ENCODE measurements at places on chromosomes 2 and 18. TPM values are rescaled to one million over a fixed set of nuclear protein-coding genes. Genes with fewer than 3 reads are reported as not detected.

DNA sequence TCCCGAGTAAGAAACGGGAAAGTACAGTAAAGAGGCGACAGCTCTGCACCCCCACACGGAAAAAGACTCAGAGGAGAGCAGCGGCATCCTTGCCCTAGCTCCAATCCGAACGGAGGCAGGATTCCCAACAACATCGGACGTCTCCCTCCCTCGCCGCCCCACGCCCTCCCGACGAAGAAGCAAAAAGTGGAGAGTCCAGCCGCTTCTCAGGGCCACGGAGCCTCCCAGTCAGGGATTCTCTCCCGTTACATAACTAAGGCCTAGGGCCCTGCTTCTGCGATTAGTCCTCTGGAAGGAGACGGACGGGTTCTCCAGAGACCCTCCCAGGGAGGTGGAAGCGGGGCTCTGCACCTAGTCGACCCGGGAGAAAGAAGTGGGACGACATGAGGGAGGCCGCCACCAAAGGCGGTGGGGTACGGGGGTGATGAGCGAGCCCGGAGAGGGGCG is 587 bp downstream of the SUMO1 start:
- DNase-seq: peak; percentile 55

Gene ALLC
- polyA plus RNA-seq: 0.06 TPM

GRCh38 chr18:63255435-63255834 is 64.1 kb downstream of the BCL2 start:
- DNase-seq: no peak

Gene ZAP70
- polyA plus RNA-seq: 8.3 TPM

Gene PRKD3
- 6.4 TPM for polyA plus RNA-seq

- DNase-seq: no peak
Observed at GRCh38 chr2:62724106-62724505, 18.6 kb downstream of the EHBP1 start.

Gene REG3G
- polyA plus RNA-seq: 0.13 TPM

Gene SLC66A2
- polyA plus RNA-seq: 71.8 TPM

GRCh38 chr2:127398239-127398590 is 10.4 kb upstream of the MAP3K2 start:
- DNase-seq: peak; percentile 64

GRCh38 chr2:76512201-76512820 is 801.6 kb upstream of the GCFC2 start:
- DNase-seq: no peak

- DNase-seq: no peak
Observed at GRCh38 chr2:134433469-134433868, 179.6 kb downstream of the MGAT5 start.

Gene FBXO41
- polyA plus RNA-seq: 2.4 TPM

DNA sequence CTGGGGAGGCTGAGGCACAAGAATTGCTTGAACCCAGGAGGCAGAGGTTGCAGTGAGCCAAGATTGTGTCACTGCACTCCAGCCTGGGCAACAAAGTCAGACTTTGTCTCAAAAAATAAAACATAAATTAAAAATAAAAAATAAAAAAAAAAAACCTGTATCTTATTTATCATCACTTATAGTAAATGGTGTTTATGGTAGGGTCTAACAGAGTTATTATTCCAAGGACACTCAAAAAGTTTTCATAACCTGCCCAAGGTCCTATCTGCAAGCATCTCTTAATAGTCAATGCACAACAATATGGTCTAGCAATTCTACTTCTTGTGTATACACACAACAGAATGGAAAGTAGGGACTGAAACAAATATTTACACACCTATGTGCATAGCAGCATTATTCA is 47.3 kb upstream of the MYCN start:
- no peak for DNase-seq

- no peak for DNase-seq
Observed at GRCh38 chr2:198042189-198042588, 237.8 kb downstream of the PLCL1 start.

Gene RPL31
- 3,995 TPM for polyA plus RNA-seq

Gene FKBP1B
- 19.0 TPM for polyA plus RNA-seq

- DNase-seq: no peak
Observed at GRCh38 chr2:209938906-209939305, 63.5 kb upstream of the RPE start.

- DNase-seq: peak; percentile 20
Observed at GRCh38 chr2:199131136-199131655, 326.5 kb downstream of the SATB2 start.

Gene RNF25
- 34.4 TPM for polyA plus RNA-seq

GRCh38 chr18:9890957-9891356 is 5.2 kb downstream of the TXNDC2 start:
- no peak for DNase-seq

DNA sequence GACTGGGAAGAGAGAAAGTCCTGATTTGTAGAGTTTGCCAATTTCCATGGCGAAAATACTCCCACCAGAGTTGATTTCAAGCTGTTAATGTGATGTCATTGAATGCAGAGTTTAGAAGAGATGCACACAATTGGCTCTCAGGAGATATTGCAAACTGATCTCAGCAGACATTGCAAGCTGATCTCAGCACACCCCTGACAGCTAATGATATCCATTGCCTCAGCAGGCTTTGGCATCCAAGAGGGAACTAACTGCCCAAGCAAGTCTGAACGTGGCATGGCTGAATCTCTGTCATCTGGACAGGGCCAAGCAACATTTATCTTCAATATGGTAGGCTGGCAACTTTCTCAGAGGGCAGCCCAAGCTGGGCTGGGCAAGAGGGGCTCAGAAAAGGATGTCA is 78.4 kb upstream of the CYP1B1 start:
- DNase-seq: no peak

GRCh38 chr2:5444854-5445253 is 247.3 kb upstream of the SOX11 start:
- no peak for DNase-seq

DNA sequence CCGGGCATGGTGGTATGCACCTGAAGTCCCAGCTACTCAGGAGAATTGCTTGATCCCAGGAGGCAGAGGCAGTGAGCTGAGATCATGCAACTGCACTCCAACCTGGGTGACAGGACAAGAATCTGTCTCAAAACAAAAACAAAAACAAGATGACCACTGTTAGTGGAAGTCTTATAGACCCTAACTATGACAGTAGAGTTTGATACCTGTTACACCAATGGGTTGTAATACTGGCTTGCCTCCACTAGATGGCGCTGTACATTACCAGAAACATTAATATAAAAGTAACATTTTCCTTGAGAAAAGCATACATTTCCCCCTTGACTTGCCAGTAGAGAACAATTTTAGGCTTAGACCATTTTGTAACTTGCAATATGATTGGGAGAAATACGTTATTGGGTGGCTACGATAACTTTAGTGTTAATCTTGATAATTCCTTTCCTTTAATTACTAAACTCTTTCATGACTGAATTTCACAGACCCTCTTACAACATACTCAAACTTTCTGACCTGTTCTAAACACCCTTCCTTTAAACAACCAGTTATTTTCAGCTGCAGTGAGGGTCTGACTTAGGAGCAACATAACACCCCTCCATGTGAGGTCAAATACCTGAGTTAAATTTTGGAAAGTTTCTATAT is 19.5 kb downstream of the SLC25A52 start:
- no peak for DNase-seq

DNA sequence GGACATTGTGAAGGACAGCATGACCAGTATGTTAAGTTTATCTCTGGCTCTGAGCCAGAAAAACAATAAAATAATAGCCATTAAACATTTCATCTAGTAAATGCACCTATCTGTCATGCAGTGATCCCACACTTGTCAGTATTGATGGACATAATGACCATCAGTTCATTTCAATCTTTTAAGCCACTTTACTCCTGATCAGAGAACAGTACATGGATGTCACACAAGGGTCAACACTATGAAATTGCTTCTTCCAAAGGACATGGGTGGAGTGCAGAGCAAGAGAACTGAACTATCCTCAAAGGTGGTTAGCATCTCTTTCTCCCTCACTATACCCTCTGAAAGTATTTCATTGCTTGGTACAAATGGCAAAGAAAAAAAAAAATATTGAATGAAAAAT is 816.0 kb upstream of the GYPC start:
- DNase-seq: no peak

DNA sequence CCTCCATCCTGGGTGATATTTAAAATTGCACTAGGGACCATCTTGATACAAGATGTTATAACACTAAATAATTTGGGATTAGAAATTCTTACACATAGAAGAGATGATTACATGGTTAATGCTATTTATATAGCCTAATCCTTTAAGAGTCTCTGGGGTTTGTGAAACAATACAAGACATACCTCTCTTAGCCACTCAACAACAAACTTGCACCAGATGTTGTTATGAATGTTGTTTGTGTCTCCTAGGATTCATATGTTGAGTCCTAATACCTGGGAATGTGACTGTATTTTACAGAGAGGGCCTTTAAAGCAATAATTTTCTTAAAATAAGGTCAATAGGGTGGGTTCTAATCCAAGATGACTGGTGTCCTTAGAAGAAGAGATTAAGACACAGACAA is 678.3 kb downstream of the NYAP2 start:
- no peak for DNase-seq

Gene COA5
- polyA plus RNA-seq: 60.7 TPM

- no peak for DNase-seq
Observed at GRCh38 chr2:71595569-71595968, 142.2 kb downstream of the DYSF start.

DNA sequence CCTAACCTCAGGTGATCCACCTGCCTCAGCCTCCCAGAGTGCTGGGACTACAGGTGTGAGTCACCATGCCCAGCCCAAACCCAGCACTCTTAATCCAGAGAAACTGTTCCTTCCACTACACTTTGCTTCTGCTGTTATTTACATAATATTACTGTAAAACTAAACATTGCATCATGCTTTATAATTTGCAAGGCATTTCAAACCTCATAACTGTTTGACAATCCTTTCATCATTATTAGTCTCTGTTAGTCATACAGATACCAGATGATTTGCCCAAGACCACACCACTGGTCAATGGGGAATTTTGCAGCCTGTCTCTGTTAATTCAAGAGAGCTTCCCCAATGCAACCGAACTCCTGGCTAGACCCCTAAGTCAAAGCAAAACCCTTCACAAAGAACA is 338.3 kb downstream of the ALK start:
- DNase-seq: no peak
